ENCODE measurements at places on chromosomes 13 and 19.

DNA sequence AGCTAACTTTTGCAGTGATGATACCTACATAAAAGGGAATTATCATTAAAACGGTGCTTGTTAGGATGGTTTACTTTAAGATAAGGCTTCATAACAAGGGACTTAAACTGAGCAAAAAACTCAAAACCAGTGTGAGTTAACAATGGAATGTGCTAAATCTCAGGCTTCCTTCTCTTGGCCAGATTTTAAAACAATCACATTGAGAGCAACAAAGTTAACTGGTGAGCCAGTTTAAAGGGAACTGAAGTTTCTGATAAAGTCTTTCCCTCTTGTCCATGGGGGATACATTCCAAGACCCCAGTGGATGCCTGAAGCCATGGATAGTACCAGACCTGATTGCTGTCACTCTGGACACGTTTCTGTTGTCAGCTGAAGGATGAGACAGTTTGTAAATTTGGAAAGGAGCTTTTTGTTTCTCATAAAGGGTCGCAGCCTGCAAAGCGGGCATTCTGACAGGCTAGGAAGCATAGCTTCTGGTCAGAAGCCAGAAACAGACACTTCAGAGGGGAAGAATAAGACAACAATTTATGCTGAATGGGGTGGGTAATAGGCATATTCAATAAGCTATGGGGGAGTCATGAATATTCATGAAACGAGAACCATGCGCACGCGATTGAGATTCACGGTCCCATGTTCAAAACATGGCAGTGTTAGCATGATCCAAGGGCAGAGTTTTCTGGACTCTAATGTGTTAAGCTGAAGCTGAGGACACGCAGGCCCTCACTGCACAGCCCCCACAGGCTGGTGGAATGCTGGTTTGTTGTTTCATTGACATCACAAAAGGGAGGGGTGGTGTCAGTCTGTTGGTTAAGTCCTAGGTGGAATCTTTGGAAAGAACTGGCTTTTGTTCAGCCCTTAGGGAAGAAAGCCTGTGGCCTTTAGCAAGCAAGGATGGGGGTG is 150.6 kb upstream of the RNF113B start:
- DNase-seq, result no peak

GRCh38 chr13:77533875-77534788 is 1.4 kb upstream of the SCEL start:
- no peak for DNase-seq

- no peak for DNase-seq
These were observed 23.3 kb downstream of the COMMD6 start for GRCh38 chr13:75514080-75514995.

DNA sequence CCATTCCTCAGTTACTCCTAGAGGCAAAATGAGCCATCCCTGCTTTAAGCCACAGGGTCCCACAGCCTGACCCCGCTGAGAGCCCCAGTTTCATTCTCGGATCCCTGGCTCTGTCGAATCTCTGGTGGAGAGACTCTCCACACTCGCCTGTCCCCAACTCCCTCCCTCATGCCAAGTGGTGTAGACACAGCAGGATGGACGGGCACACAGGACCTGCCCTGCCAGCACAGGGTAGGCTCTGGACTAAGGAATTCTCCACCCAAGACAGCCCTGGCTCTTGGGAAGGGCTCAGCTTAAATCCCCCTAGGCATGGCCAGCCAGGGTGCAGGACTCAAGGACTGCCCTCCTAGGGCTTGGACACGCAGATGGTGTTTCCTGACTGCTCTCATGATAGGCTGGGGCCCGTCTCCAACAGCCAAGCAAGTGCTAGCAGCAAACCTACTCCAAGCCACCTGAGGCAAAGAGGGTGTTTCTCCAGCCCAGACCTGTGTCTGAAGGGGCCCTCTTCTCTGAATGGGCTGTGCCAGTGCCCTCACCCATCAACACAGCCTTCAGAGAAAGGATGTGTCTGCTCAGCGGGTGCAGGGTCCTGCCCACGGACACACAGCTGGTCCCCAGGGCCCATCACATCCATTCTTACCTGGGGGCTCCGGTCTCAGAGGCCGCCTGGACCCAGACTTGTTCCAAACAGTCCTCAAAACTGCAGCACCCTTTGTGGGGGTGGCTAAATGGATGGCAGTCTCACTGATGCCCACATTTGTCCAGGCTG is 65.3 kb downstream of the PEPD start:
- DNase-seq, result no peak

GRCh38 chr19:1630811-1631210 is 21.6 kb downstream of the TCF3 start:
- DNase-seq, result no peak

GRCh38 chr19:36221474-36221873 is 6.6 kb downstream of the ZNF146 start:
- DNase-seq, result no peak

GRCh38 chr19:31164791-31165251 is 184.4 kb downstream of the TSHZ3 start:
- no peak for DNase-seq

DNA sequence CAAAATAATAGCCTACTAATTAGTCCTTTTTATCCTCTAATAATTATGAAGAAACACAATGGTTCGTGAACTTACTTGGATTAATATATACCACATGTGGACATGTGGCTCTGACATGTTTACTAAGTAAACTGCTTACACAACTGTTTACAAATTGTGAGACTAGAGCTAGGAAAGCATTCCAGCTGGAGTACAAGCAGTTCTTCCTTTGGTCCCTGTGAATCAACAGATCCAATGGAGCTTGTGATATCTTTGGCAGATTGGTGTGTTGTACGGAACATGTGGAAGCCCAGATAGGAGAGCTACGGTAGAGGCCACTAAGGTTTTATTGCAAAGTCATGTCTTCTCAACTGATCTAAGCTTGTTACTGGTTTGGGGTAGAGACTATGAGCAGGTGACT is 145.5 kb upstream of the SPRY2 start:
- DNase-seq, result no peak

GRCh38 chr19:6718741-6719539 is 1.5 kb downstream of the C3 start:
- no peak for DNase-seq

DNA sequence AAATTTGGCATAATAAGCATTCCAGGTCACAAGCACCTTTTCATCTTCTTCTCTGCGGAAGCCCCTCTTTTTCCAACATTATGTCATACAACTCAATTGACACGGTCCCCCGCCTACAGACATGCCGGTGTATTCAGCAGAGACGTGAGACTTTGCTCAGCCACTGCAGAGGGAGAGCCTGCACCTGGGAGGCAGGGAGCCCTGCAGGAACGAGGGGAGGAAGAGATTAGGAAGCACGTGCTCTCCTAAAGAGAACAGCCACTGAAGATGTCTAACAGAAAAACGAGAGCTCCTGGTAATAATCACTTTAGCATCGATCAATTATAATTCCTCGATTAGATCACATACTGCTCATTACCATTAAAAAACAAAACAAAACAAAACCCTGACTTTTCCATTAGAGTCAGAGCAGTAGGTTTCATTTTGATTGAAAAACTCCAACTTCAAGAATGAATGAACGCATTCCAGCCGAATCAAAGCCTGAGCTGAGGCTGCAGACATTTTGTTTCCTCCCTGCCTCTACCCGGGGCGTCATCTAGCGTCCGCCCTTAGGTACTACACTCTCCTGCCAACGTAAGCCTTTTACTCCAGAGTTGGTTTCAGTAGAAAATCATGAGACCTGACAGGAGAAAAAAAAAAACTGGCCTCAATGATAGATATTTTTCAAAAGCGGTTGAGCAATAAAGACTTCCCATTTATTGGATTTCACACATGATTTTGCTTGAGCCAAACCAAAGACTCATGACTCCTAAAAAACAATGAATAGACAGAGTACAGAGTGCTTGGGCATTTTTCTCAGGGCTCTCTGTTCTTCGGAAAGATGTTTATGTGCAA is 194.5 kb downstream of the KATNAL1 start:
- DNase-seq, result peak; percentile 67

GRCh38 chr19:50873056-50873455 is at the start of gene KLK2:
Gene KLK2 (plus strand): TSS chr19:50873439. CDS start chr19:50873474, 35 bp downstream.
- no peak for DNase-seq

- DNase-seq, result no peak
These were observed at the start of gene UNC13A for GRCh38 chr19:17687857-17688784. Gene UNC13A (minus strand): TSS chr19:17688354. CDS start chr19:17688199, 155 bp downstream.

DNA sequence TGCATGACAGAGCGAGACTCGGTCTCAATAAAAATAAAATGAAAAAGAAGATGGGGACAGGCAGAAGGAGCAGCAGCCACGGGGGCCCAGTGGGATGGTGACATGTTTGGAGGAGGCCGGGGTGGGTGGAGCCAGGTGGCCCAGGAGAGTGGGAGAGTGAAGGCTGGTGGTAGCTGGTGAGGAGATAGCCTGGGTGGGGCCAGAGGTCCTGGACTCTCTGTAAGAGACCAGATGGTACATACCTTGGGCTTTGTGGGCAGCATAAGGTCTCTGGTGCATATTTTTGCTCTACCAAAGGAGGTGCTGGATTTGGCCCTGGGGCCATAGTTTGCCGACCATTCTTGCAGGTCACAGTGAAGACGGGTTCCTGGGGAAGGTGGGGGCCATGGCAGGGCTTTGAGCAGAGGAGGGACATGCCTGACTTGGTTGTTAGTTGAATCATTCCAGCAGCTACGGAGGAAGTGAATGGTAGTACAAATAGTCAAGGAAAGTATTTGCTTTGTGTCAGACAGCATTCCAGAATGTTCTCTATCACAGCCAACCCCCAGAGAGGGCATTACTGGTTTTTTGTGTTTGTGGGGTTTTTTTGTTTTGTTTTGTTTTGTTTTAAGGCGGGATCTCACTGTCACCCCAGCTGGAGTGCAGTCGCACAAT is 69.1 kb downstream of the ARHGEF18 start:
- no peak for DNase-seq

- DNase-seq, result no peak
These were observed 28.0 kb downstream of the GGACT start for GRCh38 chr13:100560498-100561157.

DNA sequence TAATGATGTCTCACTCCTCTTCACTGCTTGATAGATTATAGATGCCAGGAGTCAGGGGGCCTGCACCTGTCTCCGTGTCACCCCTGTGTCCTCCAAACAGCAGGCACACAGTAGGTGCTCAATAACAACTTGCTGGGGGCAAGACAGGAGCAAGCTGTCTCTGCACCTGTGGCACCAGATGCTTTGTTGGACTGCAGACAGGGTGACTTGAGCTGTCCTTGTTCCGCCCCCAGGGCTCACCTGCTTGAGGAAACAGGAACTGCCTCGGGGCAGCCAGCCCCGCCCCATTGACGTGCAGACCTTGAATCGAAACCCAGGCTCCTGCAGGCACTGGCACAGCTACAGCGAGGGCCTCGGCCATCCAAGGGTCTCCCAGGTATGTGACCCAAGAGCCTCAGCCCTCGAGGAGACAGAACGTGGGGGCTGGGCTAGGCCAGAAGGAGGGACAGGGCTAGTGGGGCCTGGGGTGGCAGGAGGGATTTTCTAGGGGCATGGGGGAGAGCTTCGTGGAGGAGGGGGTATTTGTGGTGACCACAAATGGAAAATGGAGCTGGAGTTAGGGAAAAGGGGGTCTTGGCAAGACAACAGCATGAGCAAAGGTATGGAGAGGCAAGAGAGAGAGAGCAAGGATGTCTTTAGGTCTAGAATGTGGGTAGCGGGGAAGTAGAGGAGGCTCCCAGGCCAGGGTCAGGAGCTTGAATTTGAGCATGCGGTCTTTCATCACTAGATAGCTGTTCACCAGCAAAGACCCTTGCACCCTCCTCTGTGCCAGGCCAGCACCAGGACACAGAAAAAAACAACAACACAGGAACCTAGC is at the start of gene HSH2D:
HSH2D (plus strand) TSS at position 287 of the 817 bp plus-strand sequence. CDS start 5,066 bp downstream, outside the sequence.
- peak; percentile 78 for DNase-seq

DNA sequence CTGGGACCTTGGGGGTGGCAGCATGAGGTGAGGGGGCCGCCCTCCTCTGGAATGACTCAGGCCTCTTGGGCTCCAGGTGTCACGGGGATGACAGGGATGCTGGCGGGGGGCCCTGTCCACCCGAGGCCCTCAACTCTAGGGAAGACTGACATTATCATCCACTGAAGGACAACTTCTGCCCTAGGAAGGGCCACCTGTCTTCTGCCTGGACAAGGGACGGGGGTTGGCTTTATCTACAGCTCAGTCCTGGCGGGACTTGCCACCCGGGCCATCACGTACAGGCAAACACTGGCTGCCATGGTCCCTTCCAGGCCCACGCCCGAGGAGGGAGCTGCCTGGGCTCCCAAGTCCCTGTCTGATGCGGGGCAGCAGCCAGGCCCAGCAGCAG is 130.7 kb downstream of the STK24 start:
- DNase-seq, result no peak

GRCh38 chr13:35597451-35597850 is 121.0 kb upstream of the MAB21L1 start:
- DNase-seq, result no peak

DNA sequence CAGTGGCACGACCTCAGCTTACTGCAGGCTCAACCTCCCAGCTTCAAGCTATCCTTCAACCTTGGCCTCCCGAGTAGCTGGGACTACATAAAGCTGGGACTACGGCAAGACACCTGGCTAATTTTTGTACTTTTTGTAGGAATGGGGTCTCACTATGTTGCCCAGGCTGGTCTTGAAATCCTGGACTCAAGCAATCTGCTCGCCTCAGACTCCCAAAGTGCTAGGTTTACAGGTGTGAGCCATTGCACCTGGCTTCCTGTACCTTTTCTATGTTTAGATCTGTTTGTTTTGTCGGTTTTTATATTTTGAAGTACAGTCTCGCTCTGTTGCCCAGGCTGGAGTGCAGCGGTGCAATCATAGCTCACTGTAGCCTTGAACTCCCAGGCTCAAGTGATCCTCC is 17.5 kb upstream of the TICAM1 start:
- no peak for DNase-seq

DNA sequence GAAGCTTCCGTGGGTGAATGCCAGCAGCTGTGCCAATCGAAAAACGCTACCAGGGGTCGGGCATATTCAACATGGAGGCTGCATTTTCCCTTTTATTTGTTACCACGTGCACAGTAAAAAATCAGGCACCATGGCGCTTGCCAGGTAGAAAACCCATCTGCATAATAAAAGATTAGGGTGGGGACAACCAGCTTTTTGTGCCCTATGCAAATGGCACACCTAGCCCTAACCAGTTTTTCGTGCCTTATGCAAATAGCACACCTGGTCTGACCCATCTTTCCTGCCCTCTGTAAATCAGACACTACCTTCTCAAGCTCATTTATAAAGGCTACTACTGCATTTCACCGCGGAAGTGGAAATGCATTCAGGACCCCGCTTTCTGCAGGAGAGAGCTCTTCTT is 62.1 kb upstream of the FREM2 start:
- no peak for DNase-seq

- no peak for DNase-seq
These were observed 200.3 kb downstream of the LMO7 start for GRCh38 chr13:75836441-75836840.

- no peak for DNase-seq
These were observed 67.7 kb downstream of the EPSTI1 start for GRCh38 chr13:42924344-42924743.

All from activated CD4-positive, alpha-beta T cell treated with anti-CD3 and anti-CD28 coated beads for 4 hours (primary cell).